ENCODE measurements at places on chromosomes 12 and 14. TPM values are rescaled to one million over a fixed set of nuclear protein-coding genes. Genes with fewer than 3 reads are reported as not detected.

CD163L1 gene
- total RNA-seq = 47.1 TPM

CMKLR1 gene
- 1.5 TPM for total RNA-seq

DNA sequence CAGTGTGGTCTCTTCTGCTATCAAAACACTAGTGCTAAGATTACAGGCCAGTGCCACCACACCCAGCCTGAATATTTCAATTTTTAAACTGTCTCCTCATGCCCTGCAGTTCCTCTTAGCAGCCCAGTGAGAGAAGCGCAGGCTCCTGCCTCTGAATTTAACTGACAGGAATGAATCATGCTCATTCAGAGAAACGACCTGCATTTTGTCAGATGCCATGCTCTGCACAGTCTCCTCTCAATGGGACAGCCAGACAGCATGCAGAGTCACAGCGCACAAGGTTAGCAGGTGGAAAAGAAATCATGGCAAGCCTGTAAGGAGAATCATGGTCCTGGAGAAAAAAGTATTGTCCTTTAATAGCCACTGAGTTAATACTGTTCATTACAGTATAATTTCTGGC is 691.0 kb upstream of the SEL1L start:
- DNase-seq = no peak

NOS1 gene
- total RNA-seq = not detected

KRT74 gene
- not detected for total RNA-seq

- peak; percentile 15 for DNase-seq
Measured at GRCh38 chr14:26730929-26731618, 133.2 kb upstream of the NOVA1 start.

DNA sequence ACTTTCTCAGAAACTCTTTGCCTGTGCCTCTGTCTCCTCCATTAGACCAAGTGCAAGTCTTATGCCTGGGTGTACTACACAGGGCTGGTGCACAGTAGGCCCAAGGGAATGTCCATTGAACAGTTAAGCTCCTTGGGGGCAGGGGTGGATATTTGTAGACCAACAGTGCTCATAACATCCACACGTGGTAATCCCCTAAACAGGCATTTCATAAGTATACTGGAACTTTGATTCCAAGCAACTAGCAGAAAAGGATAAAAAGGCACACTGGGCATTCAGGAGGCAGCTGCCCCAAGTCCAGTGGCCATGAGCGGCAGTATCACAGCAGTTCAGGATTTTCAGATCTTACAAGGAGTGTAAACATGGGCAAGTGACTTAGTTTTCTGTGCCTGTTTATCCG is 16.8 kb downstream of the NUAK1 start:
- no peak for DNase-seq

CISTR gene
- total RNA-seq = not detected

DNA sequence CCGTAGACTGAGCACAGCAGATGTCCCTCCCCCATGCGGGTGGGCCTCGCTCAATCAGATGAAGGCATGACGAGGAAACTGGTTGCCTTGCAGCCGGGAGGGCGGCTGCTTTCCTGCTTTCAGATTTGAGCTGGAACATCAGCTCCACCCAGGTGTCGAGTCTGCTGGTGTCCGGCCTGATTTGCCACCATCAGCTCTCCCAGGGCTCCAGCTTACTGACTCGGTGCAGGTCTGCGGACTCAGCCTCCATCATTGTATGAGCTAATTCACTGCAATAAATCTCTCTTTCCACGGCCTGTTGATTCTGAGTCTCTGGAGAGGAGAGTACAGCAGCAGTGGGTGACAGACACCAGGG is 156.2 kb downstream of the KIF26A start:
- DNase-seq = no peak

GPR68 gene
- total RNA-seq = 0.04 TPM

DIP2B gene
- total RNA-seq = 9.0 TPM

MARK3 gene
- 41.8 TPM for total RNA-seq

DNA sequence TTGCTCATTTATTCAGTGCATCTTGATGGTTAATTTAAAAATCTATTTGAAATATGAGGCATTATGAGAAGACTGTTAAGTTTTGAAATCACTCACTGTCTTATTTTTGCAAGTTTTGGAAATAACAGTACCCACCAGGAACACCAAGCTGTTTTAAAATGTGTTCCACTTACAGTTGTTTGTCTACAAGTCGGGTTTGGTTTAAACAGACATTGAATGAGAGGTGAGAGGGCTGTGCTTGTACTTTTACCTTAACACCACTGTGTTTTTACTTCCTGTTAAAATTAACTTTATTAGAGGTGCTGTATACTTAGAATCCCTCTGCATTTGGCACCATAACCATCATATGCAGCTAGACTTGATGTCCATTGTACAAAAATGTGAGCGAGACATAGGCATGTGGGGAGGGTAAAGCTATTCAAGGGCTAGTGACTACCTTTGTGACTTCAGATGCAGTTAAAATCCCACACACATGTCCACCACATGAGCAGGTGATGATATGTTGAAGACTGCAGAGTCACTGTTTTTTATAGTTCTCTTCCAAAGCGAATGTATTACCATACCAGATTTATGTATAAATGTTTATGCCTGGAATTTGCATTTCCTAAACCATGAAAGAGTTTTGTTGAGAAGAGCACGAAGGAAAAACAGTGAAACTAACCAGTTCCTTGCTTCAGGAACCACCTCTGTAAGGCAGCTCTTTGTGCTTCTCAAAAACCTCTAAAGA is 12.9 kb downstream of the ELK3 start:
- no peak for DNase-seq

NEK9 gene
- 0.06 TPM for total RNA-seq

- DNase-seq = peak; percentile 65
Measured at GRCh38 chr12:96445691-96446583, 43.4 kb upstream of the CFAP54 start.

TAS2R50 gene
- not detected for total RNA-seq

DNA sequence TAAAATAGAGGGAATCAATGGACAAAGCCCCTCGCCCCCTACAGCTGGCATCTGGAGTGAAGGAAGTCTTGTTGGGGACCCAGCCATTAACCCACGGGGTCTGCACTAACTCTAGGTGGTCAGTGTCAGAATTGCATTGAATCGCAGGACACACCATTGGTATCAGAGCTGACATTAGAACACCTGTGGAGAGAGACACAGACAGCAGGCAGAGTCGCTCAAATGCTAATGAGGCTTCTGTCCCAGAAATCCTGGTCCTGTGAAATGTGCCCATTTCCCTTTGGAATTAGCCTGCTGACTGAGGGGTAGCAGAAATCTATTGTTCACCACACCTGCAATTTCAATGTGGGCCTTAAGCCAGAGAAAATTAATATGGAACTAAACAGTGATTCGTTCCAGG is 33.0 kb downstream of the TMEM132D start:
- DNase-seq = no peak

DNA sequence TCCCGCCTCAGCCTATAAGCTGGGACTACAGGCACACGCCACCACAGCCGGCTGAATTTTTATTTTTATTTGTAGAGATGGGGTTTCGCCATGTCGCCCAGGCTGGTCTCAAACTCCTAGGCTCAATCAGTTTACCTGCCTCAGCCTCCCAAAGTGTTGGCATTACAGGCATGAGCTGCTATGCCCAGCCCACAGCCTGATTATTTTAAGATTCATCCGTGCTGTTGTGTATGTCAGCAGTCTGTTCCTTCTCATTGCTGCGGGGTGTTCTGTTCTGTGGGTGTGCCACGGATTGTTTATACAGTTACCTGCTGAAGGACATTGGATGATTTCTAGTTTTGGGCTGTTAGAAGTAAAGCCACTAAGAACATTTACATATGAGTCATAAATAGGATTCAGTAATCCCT is 9.6 kb upstream of the EP400 start:
- no peak for DNase-seq

- DNase-seq = no peak
Measured at GRCh38 chr14:101222362-101223070, 319.0 kb upstream of the RTL1 start.

FOXM1 gene
- 45.8 TPM for total RNA-seq

ENDOU gene
- total RNA-seq = not detected

DNA sequence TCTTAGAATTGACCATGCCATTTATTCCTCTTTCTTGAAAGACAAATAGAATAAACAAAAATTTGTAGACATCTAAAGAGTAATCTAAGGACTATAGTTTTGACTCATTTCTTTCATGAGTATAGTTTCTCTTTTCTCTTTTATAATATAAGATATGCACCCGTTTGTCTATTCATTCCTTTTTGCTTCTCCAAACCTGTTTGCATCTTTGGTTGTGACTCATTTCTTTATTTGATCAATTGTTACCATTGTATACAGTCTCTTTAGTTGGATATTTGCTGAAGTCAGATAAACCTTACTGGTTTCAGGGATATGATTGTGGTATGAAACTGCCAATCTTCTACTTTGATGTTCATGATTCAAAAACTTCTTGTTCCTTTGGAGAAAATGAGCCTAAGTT is 268.7 kb downstream of the FBXL14 start:
- DNase-seq = no peak

DNA sequence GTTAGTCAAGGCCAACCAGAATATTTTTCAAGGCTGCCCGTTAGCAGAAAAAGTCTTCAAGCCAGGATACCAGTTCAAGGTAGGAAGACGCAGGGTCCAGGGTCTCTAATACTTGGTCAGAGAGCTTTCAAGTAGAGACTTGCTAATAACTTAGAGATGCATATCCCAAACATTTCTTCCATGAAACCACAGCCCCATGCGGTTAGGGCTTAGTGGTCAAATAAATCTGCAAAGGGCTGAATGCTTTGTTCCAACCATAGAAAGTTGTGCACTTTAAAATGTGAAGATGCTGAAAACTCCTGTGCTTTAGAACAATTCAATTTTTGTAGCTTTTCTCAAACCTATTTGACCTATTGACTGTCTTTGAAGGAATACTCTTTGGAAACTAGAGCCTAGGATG is 208.9 kb downstream of the PIK3C2G start:
- DNase-seq = no peak

DNA sequence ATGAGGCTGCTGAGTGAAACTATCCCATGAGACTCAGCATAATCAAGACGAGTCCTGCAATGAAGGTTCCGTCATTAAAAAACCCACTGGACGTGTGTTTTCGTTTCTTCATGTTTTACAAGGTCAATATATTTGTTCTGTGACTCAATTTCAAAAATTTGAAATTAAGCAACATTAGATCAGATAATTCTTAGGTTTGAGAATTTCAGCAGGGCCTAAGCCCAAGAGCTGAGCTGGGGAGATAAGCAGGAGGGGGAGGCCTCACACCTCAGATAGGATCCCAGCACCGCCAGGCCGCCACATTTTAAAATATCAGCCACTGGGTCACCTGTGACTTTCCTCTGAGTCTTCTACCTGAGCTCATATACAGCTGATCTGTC is 13.3 kb downstream of the STX2 start:
- DNase-seq = no peak

ARHGAP9 gene
- total RNA-seq = not detected

GRCh38 chr12:80273144-80273543 is 170.9 kb upstream of the PTPRQ start:
- no peak for DNase-seq

FCF1 gene
- 32.3 TPM for total RNA-seq

LMNTD1 gene
- not detected for total RNA-seq

PRKCH gene
- total RNA-seq = 5.3 TPM

DNA sequence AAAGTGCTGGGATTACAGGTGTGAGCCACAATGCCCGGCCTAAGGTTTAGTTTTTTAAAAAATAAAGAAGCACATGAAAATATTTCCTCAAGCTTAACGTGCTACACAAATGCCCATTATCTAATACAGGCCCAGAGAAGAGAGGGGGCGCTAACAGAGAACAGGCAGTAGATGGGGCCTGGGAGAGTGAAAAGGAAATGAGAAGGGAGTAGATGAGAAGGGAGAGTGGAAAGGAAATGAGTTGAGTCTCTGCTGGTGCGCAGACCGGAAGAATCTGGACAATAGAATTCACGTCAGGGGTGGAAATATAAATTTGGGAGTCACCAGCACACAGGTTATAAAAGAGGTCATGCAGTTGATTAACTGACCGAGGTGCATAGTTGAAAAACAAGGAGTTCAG is 10.7 kb downstream of the PXN start:
- no peak for DNase-seq

SLC10A1 gene
- total RNA-seq = not detected

PRR4 gene
- total RNA-seq = 0.87 TPM

Measured in H4 (cell line).